ENCODE measurements at places on chromosomes 7 and 10.

GRCh38 chr7:145016068-145016467, 180.2 kb upstream of the TPK1 start:
- no peak for DNase-seq

- DNase-seq: no peak
These were observed 86.4 kb downstream of the ADAM12 start for GRCh38 chr10:126301701-126302475.

DNA sequence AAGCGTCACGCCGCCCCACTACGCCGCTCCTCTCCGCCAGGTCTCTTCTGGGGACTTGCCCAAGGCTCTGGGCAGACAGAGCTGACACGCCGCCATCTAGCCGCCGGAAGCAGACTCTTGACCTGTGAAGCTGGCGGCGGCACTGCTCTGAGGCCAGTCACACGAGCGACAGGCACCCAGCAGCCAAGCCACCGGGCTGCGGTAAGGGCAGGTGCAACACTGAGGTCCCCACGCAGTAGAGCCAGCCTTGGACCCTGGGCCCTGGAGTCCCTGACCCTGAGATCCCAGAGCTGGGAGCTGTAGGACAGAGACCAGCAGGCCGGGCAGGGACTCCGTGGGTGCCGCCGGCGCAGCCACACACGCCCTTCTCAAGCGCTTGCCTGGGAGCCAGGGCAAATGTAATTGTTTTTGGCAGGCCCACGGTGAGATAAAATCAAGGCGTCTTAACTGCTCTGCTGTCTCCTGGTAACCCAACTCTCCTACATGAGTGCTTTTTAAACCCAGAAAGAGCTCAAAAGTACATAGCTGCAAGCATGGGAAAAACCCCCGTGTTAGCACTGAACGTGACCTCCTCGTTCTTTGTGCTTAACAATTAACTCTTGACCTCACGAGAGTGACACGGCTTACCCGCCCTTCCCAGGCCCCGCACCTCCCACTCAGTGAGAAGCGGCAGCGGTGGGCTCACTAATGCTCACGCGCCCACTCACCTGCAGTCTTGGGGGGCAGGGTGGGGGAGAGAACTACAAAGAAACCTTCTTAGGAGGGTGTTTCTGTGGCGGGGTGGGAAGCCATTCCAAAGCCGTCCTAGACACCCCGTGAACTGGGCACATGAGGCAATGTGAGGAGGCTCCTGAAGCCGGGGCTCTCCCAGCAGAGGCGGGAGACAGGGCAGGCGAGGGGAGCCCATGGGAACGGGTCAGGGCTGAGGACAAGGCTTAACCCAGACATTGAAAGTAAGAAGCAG, 8.5 kb downstream of the GPER1 start:
- DNase-seq: no peak

GRCh38 chr7:46320956-46321355, 399.9 kb upstream of the IGFBP3 start:
- DNase-seq: no peak

GRCh38 chr10:84308481-84309304, 19.7 kb upstream of the CCSER2 start:
- no peak for DNase-seq

DNA sequence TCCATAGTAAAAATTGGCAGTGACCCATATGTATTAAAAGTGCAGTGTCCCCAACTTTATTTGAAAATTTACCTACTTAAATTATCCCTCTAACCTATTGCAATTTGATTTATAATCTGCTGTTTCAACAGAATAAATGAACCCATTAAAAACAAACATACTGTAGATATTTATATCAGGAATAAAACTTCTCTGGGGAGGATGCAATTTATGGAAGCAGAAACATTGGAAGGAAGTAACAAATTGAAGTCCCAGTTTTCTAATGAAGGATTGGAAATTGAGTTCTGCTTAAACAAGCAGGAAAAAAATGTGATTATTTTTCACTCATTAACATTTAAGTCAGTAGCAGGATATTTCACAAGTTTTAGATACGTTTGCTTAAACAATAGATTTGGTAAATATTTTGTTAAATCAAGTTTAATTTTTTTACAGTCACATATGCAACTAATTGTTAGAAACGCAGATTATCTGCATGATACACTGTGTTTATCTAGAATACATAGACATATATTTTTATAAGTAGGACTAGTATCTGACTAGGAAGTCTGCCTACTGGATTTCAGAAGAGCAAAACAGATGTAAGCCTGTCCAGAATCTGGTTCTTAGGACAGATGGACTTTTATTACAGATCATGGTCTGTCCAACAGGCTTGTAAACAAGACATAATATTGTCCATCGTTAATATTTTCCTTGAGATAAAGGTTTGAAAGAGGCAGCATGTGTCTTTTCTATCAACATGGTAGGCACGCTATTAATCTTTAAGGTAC, 5.3 kb downstream of the AGMO start:
- no peak for DNase-seq

- DNase-seq: no peak
These were observed 98.9 kb upstream of the GLCCI1 start for GRCh38 chr7:7869651-7870050.

- DNase-seq: no peak
These were observed 40.6 kb downstream of the GHRHR start for GRCh38 chr7:31004393-31004792.

DNA sequence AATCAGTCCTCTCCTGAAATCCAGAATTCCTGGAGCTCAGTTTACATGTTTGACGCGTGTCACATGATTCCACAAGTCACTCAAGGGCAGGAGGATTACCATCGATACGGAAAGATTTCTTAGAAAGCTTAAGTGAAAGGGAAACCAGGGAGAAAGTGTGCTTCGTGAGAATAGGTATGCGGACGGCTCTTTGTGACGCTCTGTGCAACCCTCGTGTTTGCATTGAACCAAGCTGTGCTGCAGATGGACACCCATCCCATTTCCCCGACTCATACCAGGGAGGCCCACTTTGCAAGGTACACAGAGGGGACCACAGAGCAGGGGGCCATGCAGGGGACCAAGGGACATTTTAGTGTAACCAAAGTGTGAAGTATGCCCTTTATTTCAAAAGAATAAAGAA, 43.2 kb downstream of the IKZF1 start:
- no peak for DNase-seq

- DNase-seq: no peak
These were observed 1158.8 kb upstream of the SORCS1 start for GRCh38 chr10:108323274-108323798.

GRCh38 chr7:47282790-47283496, 299.0 kb downstream of the TNS3 start:
- no peak for DNase-seq

- no peak for DNase-seq
These were observed 36.2 kb upstream of the XPNPEP1 start for GRCh38 chr10:109959259-109960145.

DNA sequence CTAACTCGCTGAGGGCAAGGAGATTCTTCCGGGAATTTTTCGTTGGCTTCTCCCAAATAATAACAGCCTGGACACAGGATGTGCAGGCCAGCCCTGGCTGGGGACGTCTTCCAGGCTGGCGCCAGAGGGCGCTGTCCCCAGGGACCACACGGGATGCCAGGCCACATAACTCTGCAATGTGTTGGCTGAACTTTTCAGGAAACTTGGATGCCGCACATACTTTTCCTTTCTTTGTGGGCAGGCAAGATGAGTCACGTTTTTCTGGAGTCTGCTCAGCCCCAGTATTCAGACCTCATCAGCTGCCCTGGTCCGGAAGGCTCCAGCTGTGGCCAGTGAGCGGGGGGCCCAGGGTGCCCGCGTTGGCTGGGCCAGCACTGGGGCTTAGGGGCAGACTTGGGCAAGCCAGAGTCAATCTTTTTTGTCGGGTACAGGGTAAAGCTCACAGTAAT, 122.7 kb downstream of the PRKAG2 start:
- peak; percentile 56 for DNase-seq

- DNase-seq: no peak
These were observed 4.0 kb downstream of the TNRC18 start for GRCh38 chr7:5419539-5420066.

- no peak for DNase-seq
These were observed 72.6 kb downstream of the FOXL3 start for GRCh38 chr7:362402-363096.

GRCh38 chr10:77909021-77909748, 17.4 kb downstream of the DLG5 start:
- DNase-seq: no peak

- no peak for DNase-seq
These were observed 10.2 kb downstream of the EPHB4 start for GRCh38 chr7:100817097-100817496.

Data from NCI-H524 (cell line).